ENCODE measurements at places on chromosomes 3 and 15. TPM values are rescaled to one million over a fixed set of nuclear protein-coding genes. Genes with fewer than 3 reads are reported as not detected.

Gene CASR
- 1.4 TPM for total RNA-seq

Gene LMAN1L
- 1.2 TPM for total RNA-seq

DNA sequence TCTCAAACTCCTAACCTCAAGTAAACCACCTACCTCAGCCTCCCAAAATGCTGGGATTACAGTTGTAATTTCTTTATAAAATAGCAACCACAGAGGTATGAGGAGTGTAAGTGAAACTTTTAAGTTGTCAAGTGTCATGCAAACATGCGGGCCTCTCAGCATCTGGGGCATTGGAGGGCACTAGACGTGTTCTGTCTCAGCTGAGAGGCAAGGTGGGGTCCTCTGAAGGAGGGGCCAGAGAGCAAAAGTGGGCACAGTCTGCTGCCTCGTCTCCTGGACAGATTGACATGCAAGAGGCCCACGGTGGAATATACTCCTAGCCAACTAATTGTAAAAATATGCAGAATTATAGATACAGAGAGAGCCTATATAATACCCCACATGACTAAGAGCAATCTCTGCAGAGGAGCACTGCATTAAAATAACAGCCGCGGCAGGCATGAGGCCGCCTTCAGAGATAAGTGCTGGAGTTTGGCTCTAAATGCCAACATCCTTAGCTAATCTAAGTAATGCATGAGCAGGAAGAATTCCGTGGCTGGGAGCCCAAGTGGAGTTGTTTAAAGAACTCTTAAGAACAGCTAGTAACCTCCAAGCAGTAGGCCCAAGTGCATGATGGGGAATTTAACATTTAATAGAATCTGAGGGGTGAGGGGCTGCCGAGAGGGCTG is 87.8 kb upstream of the RNU6-1 start:
- peak; percentile 99 for DNase-seq

DNA sequence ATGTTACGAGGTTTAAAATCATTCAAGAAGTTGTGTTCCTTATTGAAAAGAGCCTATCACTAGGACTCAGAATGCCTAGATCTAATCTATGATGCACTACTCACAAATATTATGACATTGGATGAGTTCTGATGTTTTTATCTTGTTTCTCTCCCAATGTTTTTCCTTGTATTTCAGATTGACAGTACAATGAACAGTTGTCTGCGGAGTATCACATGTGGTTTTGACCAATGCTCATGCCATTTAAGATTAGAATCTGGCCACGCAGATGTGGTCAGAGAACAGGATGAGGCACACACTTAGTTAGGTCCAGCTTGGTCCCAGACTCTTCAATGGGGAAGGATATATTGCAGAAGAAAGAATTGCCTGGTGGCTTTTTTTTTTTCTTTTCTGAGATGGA is 25.6 kb upstream of the CCDC50 start:
- no peak for DNase-seq

GRCh38 chr15:76787273-76787672 is 117.9 kb downstream of the SCAPER start:
- no peak for DNase-seq

Gene CELF6
- total RNA-seq: 1.9 TPM

Gene AMT
- total RNA-seq: 13.5 TPM

- DNase-seq: no peak
Observed at GRCh38 chr15:47944637-47945288, 176.0 kb upstream of the SLC24A5 start.

DNA sequence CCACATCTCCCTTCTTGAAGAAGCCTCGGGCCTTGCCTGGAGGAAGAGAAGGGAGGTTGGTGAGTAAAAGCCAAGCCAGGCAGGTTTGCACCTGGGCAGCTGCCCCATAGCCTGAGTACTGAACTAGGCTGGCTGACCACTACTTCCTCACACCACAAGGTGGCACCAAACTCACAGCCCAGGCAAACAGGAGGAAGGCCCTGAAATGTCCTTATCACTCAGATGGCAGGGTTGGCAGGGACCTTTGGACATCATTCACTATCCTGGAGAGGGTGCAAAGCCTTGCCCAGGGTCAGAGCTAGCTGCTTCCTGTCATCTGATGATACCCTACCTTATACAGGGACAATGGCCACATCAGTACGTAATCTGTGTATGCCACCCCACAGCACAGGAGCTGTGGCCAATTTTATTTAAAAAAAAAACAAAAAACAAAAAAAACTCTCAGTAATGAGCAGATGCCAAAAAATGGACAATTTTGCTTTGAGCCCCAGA is 2.2 kb upstream of the GRAMD2A start:
- DNase-seq: peak; percentile 70

DNA sequence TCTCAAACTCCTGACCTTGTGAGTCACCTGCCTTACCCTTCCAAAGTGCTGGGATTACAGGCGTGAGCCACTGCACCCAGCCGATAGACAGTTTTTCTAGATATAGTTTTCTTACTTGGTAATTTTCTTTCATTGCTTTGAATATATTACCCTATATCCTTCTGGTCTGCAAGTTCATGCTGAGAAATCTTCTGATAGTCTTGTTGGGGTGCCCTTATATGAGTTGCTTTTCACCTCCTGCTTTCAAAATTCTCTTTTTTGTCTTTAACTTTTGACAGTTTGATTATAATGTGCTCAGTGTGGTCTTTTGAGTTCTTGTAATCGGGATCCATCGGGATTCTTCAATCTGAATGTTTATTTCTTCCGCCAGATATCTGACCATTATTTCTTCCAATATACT is 217.3 kb downstream of the GREM1 start:
- DNase-seq: no peak

DNA sequence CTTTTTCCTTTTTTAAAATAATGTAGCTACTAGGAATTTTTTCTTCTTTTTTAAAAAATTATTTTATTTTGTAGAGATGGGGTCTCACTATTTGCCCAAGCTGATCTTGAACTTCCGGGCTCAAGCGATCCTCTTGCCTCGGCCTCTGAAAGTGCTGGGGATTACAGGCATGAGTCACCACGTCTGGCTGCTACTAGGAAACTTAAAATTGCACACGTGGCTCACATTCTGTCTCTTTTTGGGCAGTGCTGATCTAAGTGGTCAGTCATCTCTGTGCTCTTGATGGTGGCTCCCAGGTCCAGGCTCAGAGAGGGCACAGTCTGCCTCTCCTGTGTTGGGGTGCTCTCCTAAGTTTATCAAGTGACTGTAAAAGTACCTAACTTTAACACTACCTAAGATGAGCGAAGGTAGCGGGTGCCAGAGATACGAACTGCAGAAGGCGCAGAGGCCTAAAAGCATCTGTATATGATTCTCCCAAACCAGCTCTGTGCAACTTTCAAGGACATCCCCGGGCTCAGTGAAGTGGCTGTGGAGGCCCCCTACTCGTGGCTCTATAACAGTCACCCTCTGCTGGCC is 52.9 kb upstream of the SEC13 start:
- peak; percentile 9 for DNase-seq

DNA sequence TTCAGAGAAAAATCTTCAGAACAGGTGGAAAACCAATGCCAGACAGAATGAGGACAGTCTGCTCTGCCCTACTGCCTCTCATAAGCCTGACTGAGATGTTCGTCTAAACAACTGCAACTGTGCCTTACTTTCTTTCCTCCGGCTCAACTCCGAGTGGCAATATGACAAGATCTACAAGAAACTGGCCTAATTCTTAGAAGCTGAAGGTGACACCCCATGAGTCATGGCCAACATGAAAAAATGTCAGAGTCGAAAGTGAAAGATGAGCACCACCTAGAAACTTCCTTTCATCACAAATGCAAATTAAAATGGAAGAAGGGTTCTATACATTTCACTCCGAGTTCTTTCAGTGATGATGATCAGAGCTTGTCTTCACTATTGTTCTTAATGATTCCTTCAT is 12.9 kb downstream of the PCYT1A start:
- DNase-seq: no peak

Gene CYB561D2
- 15.4 TPM for total RNA-seq

DNA sequence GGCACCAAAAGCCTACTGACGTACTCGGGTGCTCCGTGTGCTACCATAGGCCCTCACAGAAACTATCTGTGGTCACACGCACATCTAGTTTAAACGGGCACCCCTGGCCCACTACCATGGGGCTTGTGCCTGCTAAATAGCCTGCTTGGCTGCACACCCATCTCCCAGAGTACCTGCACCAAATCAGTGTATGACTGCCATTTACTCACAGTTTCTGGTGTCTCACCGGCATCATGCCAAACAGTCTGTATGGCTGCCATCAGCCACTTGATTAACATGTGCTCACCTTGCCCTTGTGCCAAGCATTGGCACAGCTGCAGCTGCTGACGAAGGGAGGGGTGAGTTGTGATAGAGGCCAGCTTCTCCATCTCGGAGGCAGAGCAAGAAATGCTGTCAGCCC is 232.7 kb downstream of the IGSF11 start:
- DNase-seq: no peak

Gene SLC7A14
- total RNA-seq: 9.6 TPM

DNA sequence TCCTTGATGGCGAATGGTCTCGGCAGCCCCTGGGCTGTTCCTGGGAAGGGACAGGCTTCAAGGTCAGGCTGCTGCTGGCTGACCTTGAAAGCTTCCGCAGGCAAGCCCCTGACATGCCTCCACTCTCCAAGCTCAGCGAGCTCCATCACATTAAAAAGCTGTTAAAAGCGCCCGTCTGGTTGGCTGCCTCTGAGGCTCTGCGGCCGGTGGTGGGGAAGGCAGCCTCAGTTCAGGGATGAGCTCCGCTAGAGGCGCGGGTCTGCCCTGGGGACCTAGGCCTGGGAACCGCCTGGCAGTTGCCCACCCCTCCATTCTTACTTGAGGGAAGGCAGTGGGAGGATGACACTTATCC is 103.8 kb downstream of the LINGO1 start:
- no peak for DNase-seq

- peak; percentile 57 for DNase-seq
Observed at GRCh38 chr3:53938645-53939044, 47.0 kb upstream of the SELENOK start.

DNA sequence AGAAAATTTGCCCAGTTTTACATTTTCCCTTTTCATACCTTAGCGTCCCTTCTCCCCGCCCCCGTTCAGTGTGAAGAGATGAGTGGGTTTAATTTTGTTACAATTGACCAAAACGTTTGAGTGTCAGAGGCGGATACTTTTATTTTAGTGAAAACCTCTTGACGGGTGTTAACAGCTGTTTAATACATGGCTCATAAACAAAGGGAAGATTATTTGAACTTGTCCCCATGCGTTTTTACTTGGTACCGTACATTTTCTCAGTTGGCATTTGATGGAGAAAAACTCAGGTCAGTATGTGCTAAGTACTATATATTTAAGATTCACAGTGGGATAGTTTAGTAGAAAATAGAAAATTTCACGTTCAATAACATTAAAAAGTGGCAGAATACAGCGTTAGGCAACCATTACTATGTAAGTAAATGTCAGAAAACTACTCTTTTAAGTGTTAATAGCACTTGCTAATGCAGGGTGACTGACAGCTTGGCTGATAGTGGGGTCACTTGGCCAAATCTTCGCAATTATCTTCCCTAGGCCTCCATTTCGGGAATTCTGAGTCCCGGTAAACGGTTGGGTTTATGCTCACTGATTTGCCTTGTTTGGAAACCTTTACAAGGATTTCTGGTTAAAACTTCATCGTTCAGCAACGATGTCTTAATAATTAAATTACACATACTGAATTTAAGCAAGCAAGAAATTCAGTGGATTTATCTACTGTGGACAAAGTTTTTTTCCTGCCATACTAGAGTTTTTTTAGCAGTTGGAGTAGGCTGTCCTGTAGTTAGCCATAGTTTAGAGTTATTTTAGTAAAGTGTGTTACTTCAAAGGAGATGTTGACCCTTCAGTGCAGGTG is 4.8 kb downstream of the CHD2 start:
- DNase-seq: peak; percentile 22

GRCh38 chr3:142626971-142627370 is 30.8 kb downstream of the PLS1 start:
- no peak for DNase-seq

GRCh38 chr15:88193415-88193814 is 63.1 kb downstream of the NTRK3 start:
- DNase-seq: no peak

Gene INKA1
- total RNA-seq: 7.7 TPM

Gene CCR2
- 10.8 TPM for total RNA-seq

- no peak for DNase-seq
Observed at GRCh38 chr15:76183930-76184649, 124.3 kb downstream of the TMEM266 start.

DNA sequence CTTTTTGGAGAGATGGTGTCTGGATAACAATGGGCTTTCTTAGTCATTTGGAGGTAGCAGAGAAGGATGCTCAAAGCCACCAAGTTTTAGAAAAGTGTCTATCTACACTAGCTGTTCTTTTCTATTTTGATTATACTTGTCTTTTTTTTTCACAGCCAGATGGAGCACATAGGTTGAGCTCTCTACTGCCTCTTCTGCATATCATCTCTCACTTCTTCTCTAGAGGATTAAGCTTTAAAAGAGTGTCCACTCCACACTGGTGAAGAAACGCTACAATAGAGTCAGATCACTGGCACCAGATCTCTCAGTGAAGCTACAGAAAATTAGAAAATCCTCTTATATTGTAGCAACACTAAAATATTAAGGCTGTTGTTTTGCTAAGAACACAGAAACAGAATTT is 145.3 kb upstream of the MBNL1 start:
- no peak for DNase-seq

DNA sequence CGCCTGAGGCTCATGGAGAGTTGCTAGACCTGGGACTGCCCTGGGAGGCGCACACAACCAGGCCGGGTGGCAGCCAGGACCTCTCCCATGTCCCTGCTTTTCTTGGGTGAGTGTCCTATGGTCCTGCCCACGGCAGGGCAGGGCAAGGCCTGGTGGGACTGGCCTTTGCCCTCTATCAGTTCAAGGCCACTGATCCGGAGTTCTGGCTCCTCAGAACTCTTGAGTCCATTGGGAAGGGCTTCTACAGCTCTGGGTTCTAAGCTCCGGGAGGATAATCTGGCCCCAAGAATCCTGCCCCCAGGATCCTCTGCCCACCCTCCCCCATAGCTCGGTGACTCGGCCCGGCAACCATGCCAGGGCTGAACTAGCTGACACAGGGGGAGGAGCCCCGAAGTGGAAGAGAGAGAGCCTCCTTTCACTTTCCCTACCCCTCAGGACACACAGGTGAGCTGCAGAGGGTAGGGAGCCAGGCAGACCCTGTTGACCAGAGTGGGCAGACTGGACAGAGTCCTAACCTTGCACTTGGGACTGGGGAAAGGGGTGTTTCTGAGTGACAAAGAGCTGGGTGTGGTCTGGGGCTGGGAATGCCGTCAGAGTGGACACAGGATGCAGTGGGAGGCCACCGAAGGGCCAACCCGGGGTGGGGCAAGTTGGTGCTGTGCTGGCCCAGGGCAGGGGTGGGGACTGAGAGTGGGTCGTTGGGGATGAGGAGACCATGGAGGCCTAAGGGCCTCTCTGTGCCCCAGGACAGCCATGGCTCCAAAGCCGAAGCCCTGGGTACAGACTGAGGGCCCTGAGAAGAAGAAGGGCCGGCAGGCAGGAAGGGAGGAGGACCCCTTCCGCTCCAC is 664 bp downstream of the PARP3 start:
- peak; percentile 43 for DNase-seq

GRCh38 chr3:23389686-23390085 is 186.6 kb downstream of the UBE2E2 start:
- DNase-seq: no peak

GRCh38 chr3:66797889-66798560 is 200.1 kb upstream of the KBTBD8 start:
- peak; percentile 63 for DNase-seq

- no peak for DNase-seq
Observed at GRCh38 chr3:169410430-169410829, 253.1 kb downstream of the MECOM start.

- peak; percentile 81 for DNase-seq
Observed at GRCh38 chr3:108472001-108472591, 38.3 kb downstream of the MYH15 start.

GRCh38 chr3:99918715-99919114 is 101.1 kb downstream of the CMSS1 start:
- DNase-seq: no peak

All from umbilical cord (tissue), 2 donors.